T-helper 2 cell treated with Interferon-gamma antibody and Interleukin-4, amounts not matched to agents 5 μg/mL and 100 μg/mL, for 36 hours (primary cell): ENCODE measurements at places on chromosomes 12 and 14.

DNA sequence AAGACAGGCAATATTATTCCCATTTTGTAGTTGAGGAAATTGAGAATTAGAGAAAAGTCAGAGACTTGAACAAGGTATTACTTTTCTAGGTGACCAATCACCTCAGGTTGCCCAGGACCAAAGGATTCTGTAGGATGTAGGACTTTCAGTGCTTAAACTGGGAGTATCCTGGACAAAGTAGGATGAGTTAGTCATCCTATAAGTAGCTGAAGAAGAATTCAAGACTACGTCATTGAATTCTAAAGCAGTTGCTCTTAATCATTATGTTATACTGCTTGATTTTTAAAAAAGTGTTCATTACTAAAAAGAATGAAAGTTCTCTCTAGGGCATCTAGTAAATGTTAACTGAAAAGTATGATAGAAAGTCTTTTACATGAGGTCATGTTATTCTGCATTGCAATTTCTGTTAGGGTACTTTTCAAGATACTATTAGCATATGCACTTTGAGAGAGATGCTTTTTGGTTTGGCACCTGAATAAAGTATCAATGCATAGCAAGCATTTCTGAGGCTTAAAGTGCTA, 101.7 kb downstream of the RTN1 start:
- H3K4me3 ChIP-seq: no peak overlapping the region
- no peak overlapping the region for H3K27ac ChIP-seq
- no peaks in the 10 kb centered on the region for H3K36me3 ChIP-seq
- no peaks in the 10 kb centered on the region for H3K4me1 ChIP-seq

GRCh38 chr12:92551853-92552397, 150.9 kb upstream of the PLEKHG7 start:
- DNase-seq: peak; percentile 71
- H3K4me3 ChIP-seq: no peak overlapping the region
- H3K27ac ChIP-seq: no peak overlapping the region
- H3K27me3 ChIP-seq: no peaks in the 10 kb centered on the region

DNA sequence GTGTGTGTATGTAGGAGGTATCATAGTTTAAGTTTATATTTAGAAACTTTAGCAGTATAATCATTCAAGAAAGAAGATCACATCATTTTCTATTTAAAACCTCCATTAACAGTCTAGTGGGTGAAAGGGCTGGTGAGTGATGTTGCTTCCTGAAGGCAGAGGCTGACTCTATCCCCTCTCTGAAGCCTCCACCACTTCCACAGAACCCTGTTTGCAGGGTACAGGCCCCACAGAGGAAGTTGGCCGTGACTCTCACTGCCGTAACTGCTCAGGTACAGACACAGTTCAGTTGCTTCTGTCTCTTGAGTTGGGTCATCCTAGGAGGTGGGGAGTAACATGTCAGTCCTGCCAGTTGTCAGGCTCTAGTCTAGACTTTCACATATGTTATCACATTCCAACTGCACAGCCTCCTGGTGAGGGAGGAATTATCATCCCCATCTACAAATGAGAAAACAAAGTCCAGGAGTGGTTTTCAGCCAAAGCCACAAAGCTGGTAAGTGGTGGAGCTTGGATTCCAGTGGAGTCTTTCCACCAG, 31.5 kb downstream of the CFL2 start:
- H3K4me1 ChIP-seq: peaks cover 6% of the 10 kb centered on the region
- H3K4me3 ChIP-seq: no peak overlapping the region
- peaks cover 3% of the 10 kb centered on the region for H3K27me3 ChIP-seq
- DNase-seq: peak; percentile 20
- H3K36me3 ChIP-seq: no peaks in the 10 kb centered on the region
- H3K27ac ChIP-seq: peak overlapping the region; percentile 31

DNA sequence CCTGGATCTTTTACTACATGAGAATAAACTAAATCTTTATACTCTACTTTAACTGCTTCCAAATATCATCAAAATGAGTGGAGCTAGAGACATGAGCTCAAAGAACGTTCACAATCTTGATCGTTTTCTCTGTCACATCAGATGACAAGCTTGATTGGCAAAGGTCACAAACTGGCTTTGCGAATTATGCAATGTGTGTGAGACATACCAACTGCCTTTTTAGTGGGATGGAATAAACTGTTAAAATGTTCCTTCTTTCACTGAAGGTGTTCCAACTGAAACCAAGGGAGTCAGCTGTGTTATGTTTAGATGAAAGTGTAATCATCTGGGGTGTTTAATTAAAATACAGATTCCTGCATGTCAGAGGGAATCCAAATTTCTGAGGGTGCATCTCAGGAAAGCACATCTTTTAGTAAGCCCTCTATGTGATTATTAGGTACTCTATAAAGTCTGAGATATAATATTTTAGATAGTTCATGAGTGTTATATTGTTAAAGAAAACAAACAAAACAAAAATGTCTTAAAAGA, 21.9 kb downstream of the KITLG start:
- H3K27me3 ChIP-seq: no peaks in the 10 kb centered on the region
- H3K4me3 ChIP-seq: no peak overlapping the region
- H3K36me3 ChIP-seq: no peaks in the 10 kb centered on the region
- H3K27ac ChIP-seq: no peak overlapping the region

GRCh38 chr14:94827711-94828447, 58.0 kb upstream of the GSC start:
- H3K36me3 ChIP-seq: no peaks in the 10 kb centered on the region
- no peak overlapping the region for H3K4me3 ChIP-seq
- DNase-seq: no peak

GRCh38 chr12:48979602-48980388, 1.7 kb downstream of the WNT1 start:
- no peaks in the 10 kb centered on the region for H3K36me3 ChIP-seq
- peaks cover 88% of the 10 kb centered on the region for H3K27me3 ChIP-seq
- no peak for DNase-seq
- peaks cover 43% of the 10 kb centered on the region for H3K4me1 ChIP-seq
- H3K4me3 ChIP-seq: peak overlapping the region; percentile 79

- H3K27me3 ChIP-seq: no peaks in the 10 kb centered on the region
- no peak overlapping the region for H3K27ac ChIP-seq
- no peak for DNase-seq
- peaks cover 10% of the 10 kb centered on the region for H3K36me3 ChIP-seq
- H3K4me1 ChIP-seq: peaks cover 4% of the 10 kb centered on the region
- H3K4me3 ChIP-seq: no peak overlapping the region
Measured at GRCh38 chr12:106317406-106318082, 15.0 kb downstream of the TCP11L2 start.

DNA sequence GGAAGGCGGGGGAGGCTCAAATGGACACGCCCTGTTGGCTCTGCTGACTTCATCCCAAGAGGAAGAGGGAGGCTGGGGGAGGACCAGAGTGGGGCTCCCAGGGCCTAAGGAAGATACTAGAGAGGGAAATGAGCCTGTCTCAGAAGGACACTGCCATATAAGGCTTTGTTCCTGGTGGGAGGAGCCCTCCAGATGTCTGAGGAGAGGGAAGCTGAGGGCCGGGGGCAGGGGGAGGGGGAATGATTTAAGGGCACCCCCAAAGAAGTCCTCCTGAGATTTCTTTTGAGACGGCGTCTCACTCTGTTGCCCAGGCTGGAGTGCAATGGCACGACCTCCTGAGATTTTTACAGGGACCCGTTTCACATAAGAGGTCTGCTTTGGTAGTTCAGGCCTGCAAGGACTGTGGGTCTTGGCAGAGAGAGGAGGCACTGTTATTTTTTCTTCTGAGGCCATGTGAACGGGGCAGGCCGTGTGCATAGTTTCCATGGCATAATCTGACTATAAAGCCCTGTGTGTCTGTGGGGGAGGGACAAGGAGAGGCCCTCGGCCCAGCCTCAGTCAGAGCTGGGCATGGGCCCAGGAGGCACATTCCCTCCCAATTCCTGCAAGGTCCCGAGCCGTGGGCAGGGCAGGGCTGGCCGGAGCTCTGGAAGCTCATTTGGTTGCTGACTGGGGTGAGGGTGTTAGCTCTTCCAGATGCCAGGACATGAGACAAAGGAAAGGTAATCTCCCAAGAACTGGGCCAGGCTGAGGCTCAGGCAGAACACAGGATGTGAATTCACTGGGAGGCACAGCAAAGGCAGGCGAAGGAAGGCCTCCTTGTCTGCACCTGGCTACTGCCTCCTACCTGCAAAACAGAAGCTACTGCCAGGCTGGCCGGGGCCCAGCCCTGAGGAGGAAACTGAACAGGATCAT, 22.2 kb upstream of the PLEKHG3 start:
- no peak overlapping the region for H3K4me3 ChIP-seq
- no peak for DNase-seq
- no peaks in the 10 kb centered on the region for H3K36me3 ChIP-seq
- no peak overlapping the region for H3K27ac ChIP-seq
- H3K4me1 ChIP-seq: peaks cover 9% of the 10 kb centered on the region
- H3K27me3 ChIP-seq: no peaks in the 10 kb centered on the region

GRCh38 chr12:124668602-124669001, 101.2 kb upstream of the NCOR2 start:
- DNase-seq: no peak
- no peaks in the 10 kb centered on the region for H3K36me3 ChIP-seq
- H3K27ac ChIP-seq: no peak overlapping the region
- no peaks in the 10 kb centered on the region for H3K4me1 ChIP-seq

DNA sequence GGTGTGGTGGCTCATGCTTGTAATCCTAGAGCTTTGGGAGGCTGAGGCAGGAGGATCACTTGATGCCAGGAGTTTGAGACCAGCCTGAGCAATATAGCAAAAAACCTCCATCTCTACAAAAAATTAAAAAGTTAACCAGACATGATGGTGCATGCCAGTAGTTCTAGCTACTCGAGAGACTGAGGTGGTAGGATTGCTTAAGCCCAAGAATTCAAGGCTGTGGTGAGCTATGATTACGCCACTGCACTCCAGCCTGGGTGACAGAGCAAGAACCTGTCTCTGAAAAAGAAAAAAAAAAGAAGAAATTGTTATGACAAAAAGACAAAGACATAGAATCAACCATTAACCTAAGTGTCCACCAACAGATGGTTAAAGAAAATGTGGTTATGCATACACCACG, 2.1 kb upstream of the ATP23 start:
- peak overlapping the region; percentile 24 for H3K4me3 ChIP-seq
- no peak overlapping the region for H3K27ac ChIP-seq
- no peak for DNase-seq
- no peaks in the 10 kb centered on the region for H3K27me3 ChIP-seq

DNA sequence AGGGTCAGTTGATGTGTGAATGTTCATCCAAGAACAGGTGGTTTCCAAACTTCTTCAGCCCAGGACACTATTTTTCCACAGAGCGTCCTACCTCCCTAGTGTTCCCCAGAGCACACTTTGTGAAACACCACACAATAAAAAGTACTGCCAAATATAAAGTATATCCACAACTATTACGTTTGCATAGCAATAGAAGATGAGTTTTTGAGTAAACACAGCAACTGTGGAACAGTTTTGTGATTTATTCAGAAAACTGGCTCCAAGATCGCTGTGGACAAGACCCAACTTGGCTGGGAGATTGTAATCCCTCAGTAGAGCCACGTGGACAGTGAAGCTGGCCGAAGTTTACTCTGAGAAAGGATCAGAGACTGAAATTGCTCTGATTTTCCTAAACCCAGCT, 14.5 kb upstream of the MAP1LC3B2 start:
- no peak overlapping the region for H3K27ac ChIP-seq
- H3K4me1 ChIP-seq: no peaks in the 10 kb centered on the region
- H3K27me3 ChIP-seq: peaks cover 2% of the 10 kb centered on the region
- no peak for DNase-seq
- no peaks in the 10 kb centered on the region for H3K36me3 ChIP-seq

- H3K27me3 ChIP-seq: peaks cover 18% of the 10 kb centered on the region
- no peak overlapping the region for H3K4me3 ChIP-seq
- DNase-seq: no peak
Measured at GRCh38 chr12:108744021-108744897, 12.9 kb upstream of the CORO1C start.

DNA sequence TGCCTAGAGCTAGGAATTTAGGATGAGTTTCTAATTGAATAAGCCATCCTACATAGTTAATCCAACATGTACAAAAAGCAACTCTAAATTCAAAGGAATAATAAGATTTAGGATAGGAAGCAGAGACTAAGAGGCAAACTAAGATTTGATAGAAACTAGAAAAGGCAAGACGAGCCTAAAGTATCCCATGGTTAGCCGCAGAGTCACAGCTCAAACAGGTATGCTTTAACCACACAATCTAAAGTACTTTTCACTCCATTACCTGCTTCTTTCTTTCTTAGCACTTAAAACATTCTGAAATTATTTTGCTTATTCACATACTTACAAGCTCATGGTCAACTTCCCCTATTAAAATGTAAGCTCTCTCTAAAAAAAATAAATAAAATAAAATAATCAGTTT, 51.8 kb downstream of the OTOGL start:
- peaks cover 8% of the 10 kb centered on the region for H3K4me1 ChIP-seq
- H3K27ac ChIP-seq: no peak overlapping the region
- no peak overlapping the region for H3K4me3 ChIP-seq
- DNase-seq: no peak
- no peaks in the 10 kb centered on the region for H3K36me3 ChIP-seq
- H3K27me3 ChIP-seq: no peaks in the 10 kb centered on the region

- no peaks in the 10 kb centered on the region for H3K27me3 ChIP-seq
- peak overlapping the region; percentile 50 for H3K27ac ChIP-seq
- peaks cover 23% of the 10 kb centered on the region for H3K4me1 ChIP-seq
- no peak overlapping the region for H3K4me3 ChIP-seq
- no peak for DNase-seq
Measured at GRCh38 chr12:55972042-55972441, 1.8 kb upstream of the RAB5B start.

DNA sequence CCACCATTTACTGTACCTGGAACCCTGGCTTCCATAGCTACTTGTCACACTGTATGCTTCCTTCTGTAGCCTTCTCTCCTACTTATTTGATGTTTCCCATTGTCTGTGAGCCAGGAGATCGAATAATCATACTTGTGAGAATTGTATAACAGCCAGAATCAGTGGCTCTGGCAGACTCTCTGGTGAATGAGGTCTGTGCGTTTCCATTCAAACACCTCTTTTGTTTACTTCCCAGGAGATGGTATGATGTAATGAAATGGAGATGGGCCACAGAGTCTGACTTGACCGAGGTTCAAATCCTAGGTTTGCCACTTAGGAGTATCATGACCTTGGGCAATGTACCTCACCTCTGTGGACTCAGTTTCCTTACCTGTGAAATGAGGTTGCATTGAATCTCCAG, 35.7 kb upstream of the CLMN start:
- no peak for DNase-seq
- H3K27ac ChIP-seq: no peak overlapping the region
- H3K27me3 ChIP-seq: peaks cover 24% of the 10 kb centered on the region
- H3K36me3 ChIP-seq: no peaks in the 10 kb centered on the region

DNA sequence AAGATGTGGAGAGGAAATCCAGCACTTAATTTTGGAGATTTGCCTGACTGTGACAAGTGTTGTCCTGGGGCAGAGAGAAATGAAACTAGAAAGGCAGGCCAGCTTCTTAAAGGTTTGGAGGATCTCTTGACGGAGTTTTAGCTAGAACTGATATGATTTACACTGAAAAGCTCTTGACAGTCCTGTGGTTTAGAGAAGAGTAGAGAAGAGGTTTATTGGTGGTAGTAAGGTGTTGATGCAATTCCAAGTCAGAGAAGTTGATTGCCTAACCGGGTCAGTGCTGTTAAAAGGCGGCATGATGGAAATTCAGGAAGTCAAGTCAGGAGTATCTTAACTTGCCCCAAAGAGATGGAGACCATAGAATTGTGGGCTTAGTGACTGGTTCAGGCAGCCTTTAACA, 89.0 kb upstream of the TRAF3 start:
- H3K27me3 ChIP-seq: no peaks in the 10 kb centered on the region
- H3K4me1 ChIP-seq: peaks cover 4% of the 10 kb centered on the region
- H3K27ac ChIP-seq: no peak overlapping the region
- no peak for DNase-seq
- H3K4me3 ChIP-seq: no peak overlapping the region

GRCh38 chr12:47562201-47562600, 143.6 kb downstream of the RPAP3 start:
- H3K27ac ChIP-seq: no peak overlapping the region
- no peaks in the 10 kb centered on the region for H3K27me3 ChIP-seq
- no peak overlapping the region for H3K4me3 ChIP-seq

- no peaks in the 10 kb centered on the region for H3K4me1 ChIP-seq
- no peaks in the 10 kb centered on the region for H3K27me3 ChIP-seq
- no peak overlapping the region for H3K27ac ChIP-seq
- DNase-seq: no peak
Measured at GRCh38 chr12:73867147-73867546, 670.5 kb upstream of the ATXN7L3B start.
